SHP77 treated with DMSO at 0.1 percent for 48 hours (cell line): ENCODE measurements at places on chromosomes 16 and 17.

- DNase-seq: no peak
These were observed 635 bp upstream of the SP2 start for GRCh38 chr17:47895347-47895855.

DNA sequence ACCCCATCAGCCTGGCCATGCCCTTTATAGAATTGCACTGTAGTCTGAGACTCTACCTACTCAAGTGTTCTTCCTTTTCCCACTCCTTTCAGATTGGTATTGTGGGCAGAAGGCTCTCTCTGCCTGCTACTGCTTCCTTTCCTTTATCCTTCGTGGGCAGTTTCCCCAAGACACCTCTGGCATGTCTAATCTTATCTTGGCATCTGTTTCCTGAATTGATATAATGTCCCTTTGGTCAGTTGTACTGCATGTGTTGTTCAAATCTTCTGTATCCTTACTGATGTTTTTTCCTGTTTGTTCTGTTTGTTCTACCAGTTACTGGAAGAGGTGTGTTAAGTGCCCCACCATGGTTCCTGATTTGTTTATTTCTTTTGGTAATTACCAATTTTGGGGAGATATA is 29.5 kb upstream of the MSI2 start:
- no peak for DNase-seq

GRCh38 chr16:14283786-14284185 is 212.7 kb downstream of the MRTFB start:
- no peak for DNase-seq

- no peak for DNase-seq
These were observed 118.4 kb upstream of the HSBP1 start for GRCh38 chr16:83689385-83689831.

GRCh38 chr17:57257895-57258851 is 1.9 kb downstream of the MSI2 start:
- no peak for DNase-seq

DNA sequence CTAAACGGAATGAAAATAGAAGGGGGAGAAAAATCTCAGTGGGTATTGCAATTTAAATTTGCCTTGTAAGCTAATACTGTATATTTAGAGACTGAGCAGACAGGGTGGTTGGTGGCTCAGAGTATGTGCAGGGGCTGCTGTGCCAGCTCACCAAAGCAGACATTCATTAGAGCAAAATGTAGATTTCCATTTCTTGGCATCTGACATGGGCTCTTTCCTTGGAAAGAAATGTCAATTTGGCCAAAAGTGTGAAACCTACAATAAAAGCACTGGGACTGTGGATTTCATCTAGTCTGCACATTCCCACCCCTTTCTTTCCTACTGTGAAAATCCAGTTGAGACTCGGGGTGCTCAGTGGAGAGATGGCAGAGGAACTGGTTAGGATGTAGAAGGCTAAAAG is 145.1 kb upstream of the NOG start:
- DNase-seq: no peak

- no peak for DNase-seq
These were observed 4.7 kb downstream of the ITGAE start for GRCh38 chr17:3796110-3796821.

GRCh38 chr17:75242461-75243042 is 18.9 kb downstream of the GGA3 start:
- DNase-seq: no peak

DNA sequence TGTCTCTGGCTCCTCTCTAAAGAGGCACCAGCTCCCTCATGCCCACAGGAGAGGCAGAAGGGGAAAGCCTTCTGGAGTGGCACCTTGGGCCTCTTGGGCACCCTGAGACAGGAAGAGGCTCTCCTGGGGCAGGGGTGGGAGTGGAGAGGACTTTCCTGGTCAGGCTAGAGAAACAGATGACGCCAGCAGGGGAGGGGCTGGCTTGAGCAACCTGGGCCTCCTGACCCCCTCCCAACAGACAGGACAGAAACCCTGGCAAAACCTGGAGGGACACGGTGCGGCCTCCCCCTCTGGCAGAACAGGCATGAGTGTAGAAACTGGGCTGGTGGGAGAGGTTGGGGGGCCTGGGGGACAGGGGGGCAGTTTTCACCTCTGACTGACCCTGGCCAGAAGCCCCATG is 6.1 kb downstream of the SMIM5 start:
- DNase-seq: no peak

DNA sequence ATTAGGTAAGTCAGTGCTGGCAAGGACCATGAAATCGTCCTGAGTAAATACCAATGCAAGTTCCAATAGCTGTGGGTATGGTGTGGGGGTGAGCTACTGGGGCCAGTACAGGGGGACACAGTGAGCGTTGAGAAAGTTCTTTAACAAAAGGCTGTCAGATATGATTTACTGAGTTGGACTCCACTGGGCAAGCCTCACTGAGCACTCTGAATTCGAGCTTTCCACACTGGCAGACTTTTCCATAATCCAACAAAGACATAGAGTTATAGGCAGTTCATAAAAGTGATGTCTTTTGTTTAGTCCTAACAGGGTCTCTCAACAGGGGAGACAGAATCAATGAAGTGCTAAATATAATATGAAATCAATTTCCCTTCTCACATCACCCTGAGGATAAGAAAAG is 489.0 kb downstream of the KCNJ2 start:
- DNase-seq: no peak

DNA sequence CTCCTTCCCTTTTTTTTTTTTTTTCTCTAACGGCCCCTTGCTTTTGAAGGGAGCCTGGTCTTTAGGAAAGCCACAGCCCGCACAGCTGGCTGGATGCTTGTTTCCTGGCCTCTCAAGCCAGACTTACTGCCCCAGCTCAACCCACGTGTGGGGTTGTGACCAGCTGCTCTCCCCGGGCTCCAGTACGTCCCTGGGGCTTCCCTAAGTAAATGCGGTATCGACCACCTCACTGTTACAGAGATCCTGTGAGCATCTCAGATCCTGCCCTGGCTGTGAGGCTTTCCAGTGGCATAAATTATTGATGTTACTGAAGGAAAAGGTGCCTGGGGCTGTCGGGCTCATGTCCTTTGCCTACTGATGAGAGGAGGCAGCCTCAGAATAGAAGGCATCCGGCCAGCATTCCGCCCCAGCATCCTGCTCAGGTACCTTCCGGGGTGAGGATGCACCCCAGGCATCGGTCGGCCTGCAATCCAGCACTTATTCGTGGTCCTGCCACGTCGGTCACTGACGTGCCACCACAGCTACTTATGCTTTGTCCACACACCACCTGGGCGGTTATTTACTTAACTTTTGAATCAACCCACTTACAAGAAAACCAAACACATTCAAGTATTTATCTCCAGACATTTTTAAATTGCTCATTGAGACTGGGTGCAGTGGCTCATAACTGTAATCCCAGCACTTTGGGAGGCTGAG is 9.6 kb downstream of the GPRC5B start:
- no peak for DNase-seq

GRCh38 chr16:28001642-28002041 is 61.9 kb downstream of the GSG1L start:
- DNase-seq: no peak

- no peak for DNase-seq
These were observed 276 bp downstream of the CYGB start for GRCh38 chr17:76537288-76537577.

DNA sequence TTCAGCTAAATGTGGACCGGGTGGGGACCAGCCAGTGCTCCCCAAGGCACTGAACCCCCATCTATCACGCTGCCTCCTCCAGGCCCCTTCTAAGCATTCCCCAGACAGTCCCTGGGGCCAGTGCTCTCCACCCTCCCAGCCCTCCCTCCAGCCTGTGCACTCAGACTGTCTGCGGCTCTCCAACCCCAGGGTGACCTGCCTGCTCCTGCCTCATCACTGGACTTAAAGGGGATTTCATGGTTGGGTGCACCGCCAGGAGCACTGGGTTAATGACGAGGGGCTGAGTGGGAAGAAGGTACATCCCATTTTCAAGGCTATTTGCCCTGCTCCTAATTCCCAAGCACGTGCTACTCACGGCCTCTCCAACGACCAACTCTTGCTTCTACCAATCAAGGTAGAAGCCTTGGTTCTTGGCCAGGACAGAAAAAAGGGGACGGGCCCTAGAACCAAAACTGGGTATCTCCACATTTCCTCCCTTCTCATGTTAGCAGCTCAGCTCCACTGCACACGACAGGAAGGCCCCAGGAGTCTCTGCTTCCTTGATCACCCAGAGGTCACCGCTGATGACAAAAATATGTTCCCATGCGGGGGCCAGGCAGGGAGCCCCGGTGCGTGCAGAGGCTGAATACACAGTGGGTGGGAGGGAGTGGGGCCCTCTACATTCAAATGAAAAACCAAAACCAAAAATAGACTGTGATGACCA is 3.5 kb upstream of the ABR start:
- DNase-seq: no peak

GRCh38 chr17:51103451-51103850 is 17.2 kb downstream of the SPAG9 start:
- DNase-seq: no peak

- no peak for DNase-seq
These were observed 18.1 kb downstream of the SDK2 start for GRCh38 chr17:73625991-73626673.

- DNase-seq: no peak
These were observed 35.4 kb upstream of the SHISA6 start for GRCh38 chr17:11205659-11206058.

- DNase-seq: no peak
These were observed 7.6 kb upstream of the MAP2K6 start for GRCh38 chr17:69406941-69407340.

- no peak for DNase-seq
These were observed 1.8 kb downstream of the KIFC3 start for GRCh38 chr16:57800200-57801097.

GRCh38 chr16:76946879-76947278 is 244.1 kb upstream of the MON1B start:
- DNase-seq: peak; percentile 59

DNA sequence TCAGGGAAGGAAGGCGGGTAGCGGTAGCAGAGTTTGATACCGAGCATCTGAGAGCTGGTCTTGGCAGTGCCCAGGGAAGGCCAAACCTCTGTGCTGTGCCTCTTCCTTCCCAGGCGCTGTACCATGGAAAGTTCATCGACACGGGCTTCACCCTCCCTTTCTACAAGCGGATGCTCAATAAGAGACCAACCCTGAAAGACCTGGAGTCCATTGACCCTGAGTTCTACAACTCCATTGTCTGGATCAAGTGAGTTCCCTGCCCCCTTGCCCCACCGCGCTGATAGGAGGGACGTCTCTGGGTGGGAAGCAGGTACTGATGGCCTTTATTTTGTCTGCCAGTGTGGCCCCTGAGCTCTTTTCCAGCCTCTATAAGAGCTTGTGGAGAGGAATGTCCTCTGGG is 15.4 kb upstream of the CLEC18A start:
- no peak for DNase-seq

DNA sequence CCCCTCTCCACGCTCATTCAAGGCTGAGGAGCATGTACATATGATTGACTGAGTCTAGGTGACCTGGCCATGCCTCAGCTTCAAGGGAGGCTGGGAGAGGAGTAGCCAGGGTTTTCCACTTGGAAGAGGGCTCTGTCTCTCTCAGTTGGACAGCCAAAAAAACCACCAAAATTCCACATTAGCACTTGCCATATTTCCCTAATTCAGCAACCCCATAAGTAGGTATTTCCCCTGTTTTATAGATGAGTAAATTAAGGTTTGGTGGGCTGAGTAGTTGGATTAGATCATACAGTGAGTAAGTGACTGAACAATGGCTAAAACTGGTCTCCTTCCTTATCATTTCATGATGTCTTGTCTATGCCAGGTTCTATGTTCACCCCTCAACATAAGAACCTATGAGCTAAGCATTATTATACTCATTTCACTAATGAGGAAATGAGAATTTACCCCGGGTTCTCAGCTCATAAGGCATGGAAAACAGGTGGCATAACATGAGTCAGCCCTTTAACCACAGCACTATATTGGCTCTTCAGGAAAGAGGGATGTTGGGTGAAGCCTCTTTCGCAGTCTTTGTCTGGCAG is 68.0 kb upstream of the GAS7 start:
- no peak for DNase-seq

GRCh38 chr17:21095735-21096134 is 31.0 kb upstream of the DHRS7B start:
- no peak for DNase-seq

GRCh38 chr17:31629696-31630470 is 229.2 kb downstream of the COPRS start:
- no peak for DNase-seq

DNA sequence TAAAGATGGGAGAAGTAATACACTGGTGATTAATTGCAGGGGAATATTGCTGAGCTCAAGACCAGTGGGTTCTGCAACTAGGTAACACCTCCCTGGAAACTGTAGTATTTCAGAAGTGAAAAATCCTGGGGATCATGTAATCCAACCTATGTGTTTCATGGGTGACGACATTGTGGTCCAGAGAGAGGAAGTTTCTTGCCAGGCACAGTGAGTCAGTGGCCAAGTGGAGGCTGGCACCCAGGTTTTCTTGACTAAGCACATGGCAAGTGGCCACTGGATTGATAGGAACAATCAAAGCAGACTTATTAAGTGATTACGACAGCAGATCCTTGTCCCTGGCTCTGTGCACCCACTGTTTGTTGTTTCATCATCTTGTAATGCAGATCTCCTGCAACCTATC is 14.6 kb upstream of the CIITA start:
- no peak for DNase-seq

- DNase-seq: no peak
These were observed 9.5 kb upstream of the PAM16 start for GRCh38 chr16:4360538-4361021.

DNA sequence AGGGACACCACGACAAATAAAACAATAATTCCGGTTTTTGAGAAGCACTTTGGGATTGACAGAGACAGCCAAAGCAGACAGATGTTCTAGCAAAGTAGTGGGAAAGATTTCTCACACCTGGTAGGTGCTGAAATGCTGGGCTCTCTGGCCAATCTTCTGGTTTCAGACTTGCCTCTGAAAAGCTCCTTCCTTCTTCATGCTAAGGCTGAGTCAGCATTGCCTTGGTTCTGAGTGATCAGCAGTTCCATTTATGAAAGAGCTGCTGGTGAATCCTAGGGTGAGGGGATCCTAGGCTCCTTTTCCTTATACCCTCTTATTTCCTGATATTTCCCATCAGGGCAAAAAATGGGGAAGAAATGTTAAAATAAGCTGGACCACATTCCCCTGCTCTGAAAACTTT is 268.7 kb upstream of the SALL1 start:
- no peak for DNase-seq

- DNase-seq: no peak
These were observed 29.8 kb downstream of the ZC3H18 start for GRCh38 chr16:88599825-88600538.

DNA sequence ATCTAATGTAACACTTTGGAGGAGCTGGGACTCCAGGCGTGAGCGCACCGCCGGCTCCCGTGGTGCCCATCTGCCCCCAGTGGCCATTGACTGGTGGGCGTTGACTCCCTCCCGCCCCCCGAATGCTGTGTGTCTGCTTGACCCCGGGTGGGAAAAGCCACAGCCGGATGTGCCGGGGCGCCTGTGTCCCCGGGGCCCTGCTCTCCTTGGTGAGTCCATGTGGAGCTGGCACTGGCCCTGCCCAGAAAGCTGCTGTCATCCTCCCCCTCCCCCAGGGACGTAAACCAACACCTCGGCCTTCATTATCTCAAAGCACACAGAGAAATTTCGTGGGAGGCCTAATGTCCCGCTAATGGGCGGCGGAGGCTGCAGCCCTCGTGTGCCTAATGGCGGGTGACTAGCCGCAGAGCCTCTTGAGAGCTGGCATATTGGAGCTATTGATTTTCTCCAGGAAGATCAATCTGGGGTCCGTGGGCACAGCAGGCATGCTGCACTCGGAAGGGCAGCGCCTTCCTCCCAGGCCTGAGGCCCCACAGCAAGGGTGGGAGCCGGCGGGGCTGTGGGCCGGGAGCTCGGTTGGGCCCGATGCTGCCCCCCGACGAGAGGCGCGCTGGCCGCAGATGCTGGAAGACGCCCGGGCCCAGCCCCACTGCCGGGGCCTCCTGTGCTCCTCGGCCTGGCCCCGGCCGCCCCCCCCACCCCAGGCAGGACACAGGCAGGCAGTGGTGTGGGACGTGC is 4.0 kb upstream of the PERCC1 start:
- DNase-seq: no peak
